ENCODE measurements at places on chromosomes 1 and 21. TPM values are rescaled to one million over a fixed set of nuclear protein-coding genes. Genes with fewer than 3 reads are reported as not detected.
A peak's percentile ranks its signal among the peaks of the same experiment; 100 is the strongest.

Gene TCHH
- not detected for total RNA-seq

GRCh38 chr1:194289569-194290266 is 1103.3 kb upstream of the B3GALT2 start:
- DNase-seq = no peak

DNA sequence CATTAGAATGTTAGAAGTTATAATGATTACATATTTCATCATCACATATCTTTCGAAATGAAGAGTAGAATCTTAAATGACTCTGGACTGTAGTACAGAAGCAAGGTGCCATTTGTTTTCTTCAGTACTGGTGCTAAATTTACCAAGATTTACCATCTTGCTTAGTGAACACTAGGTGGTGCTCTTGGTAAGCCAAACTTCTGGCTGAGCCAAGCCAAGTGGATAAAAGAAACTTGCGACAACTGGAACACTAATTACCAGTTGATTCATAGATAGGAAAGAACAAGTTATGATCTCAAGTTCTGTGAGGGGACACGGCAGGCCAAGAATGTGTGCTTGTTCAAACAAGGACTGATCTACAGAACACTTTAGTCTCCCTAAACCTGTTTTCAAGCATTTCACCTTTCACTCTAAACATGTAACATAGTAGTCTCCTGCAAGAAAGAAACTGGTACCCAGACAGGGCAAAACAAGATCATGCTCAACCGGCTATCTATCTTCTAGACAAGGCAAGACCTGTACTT is 19.8 kb downstream of the SPRTN start:
- DNase-seq = peak; percentile 53

- DNase-seq = no peak
Observed at GRCh38 chr1:186301448-186301847, 73.6 kb downstream of the TPR start.

- peak; percentile 15 for DNase-seq
Observed at GRCh38 chr1:167447521-167448136, 70.7 kb downstream of the CD247 start.
